ENCODE measurements at places on chromosomes 16 and 17.

DNA sequence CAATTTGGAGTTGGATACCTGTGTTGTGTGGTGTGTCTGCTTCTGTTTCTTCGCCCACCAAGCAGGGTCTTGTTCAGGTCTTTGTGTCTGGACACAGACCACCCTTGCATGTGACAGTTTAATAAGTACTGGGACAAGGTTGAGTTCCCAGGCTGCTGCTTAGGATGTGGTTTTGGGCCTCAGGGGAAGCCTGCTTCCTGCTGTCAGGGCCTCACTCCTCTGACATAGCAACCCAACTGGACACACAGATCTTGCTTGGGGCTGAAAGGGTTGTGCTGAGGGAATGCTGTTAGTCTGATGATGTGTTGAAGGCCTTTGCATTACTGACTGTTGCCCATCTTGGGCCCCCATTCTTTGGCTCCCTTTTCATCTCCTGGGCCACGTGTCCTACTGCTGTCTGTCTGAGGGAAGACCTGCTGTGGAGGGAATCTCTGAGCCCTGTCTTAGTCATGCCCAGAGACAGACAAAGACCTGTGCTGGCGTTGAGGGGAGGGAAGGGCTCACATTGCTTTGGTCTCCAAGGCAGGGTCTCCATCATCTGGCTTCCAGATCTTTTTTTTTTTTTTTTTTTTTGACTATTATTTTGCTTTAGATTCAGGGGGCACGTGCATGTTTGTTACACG lies 4.7 kb upstream of the TGFB1I1 start:
- no peak for DNase-seq
- H3K27me3 ChIP-seq, result peaks cover 2% of the 10 kb centered on the region
- H3K27ac ChIP-seq, result no peak overlapping the region
- peaks cover 8% of the 10 kb centered on the region for H3K4me1 ChIP-seq
- no peak overlapping the region for H3K4me3 ChIP-seq

DNA sequence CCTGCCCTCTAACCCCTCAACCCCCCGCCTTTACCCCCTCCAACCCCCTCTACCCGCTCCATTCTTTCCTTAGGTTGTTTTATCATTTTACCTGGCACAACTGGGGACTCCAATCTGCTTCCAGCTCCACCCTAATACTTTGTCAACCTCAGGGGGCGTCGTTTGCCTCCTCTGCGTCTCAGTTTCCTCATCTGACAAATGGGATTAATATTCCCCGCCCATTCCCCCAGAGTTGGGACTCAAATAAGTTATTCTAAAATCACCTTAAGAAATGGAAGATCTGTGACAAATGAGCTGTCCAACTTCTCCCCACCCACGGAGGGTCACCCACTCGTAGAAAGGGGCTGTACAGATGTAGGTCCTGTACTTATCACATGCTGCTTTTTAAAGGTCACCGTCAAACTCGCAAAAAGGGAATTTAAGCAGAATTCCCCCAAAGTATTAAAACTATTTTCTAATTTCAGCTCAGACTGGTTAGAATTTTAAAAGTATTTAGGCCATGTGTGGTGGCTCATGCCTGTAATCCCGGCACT lies 40.6 kb upstream of the CPNE2 start:
- H3K4me3 ChIP-seq, result no peak overlapping the region
- no peaks in the 10 kb centered on the region for H3K36me3 ChIP-seq
- peaks cover 23% of the 10 kb centered on the region for H3K27me3 ChIP-seq

DNA sequence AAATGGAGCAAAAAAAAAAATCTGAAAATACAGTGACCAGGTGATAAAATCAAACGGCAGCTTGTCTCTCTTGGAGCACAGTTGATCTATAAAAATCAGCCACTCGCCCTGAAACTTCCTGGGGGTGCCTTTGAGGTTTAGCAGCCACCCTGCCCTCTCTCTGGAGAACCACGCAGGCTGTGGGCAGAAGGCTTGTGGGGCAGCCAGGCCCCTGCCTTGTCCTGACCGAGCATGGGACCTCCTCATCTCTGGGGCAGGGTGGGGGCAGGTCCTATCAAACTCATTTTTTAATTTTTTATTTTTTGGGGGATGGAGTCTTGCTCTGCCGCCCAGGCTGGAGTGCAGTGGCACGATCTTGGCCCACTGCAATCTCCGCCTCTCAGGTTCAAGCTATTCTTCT lies 5.0 kb downstream of the TMEM238L start:
- H3K27me3 ChIP-seq, result no peaks in the 10 kb centered on the region
- H3K36me3 ChIP-seq, result no peaks in the 10 kb centered on the region
- H3K4me3 ChIP-seq, result no peak overlapping the region

DNA sequence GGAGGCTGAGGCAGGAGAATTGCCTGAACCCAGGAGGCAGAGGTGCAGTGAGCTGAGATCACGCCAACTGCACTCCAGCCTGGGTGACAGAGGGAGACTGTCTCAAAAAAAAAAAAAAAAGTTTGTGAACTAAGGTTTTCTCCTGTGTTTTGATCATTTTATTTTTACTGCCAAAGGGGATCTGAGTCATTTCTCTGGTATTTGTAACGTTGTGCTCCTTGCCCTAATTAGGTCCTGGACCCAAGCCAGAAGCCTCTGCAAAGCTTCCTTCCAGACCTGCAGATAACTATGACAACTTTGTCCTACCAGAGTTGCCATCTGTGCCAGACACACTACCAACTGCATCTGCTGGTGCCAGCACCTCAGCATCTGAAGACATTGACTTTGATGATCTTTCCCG lies 32.1 kb downstream of the IST1 start:
- H3K4me1 ChIP-seq, result peaks cover 44% of the 10 kb centered on the region
- peak overlapping the region; percentile 5 for H3K4me3 ChIP-seq
- peaks cover 37% of the 10 kb centered on the region for H3K36me3 ChIP-seq
- no peaks in the 10 kb centered on the region for H3K27me3 ChIP-seq
- peak overlapping the region; percentile 94 for H3K27ac ChIP-seq
- peak; percentile 32 for DNase-seq

DNA sequence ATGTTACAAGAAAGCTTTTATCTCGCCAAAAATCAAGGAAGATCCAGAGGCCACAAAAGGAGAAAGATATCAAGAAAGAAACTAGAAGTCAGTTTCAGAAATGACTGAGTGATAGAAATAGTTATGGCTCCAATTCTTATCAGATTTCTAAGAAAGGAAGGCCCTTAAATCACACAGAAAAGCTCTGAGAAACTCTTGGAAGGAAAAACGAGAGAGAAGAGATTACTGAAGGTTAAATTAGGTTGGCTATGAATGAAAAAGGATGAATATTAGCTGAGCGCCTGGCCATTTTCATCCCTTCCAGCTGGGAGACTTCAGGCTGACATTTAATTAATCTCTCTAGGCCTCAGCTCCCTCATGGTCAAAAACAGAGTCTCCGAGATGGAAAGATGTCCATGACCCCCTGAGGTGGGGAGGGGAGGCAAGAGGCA lies 72.3 kb downstream of the CYTH1 start:
- H3K27ac ChIP-seq, result peak overlapping the region; percentile 40
- H3K4me3 ChIP-seq, result no peak overlapping the region
- no peak for DNase-seq
- no peaks in the 10 kb centered on the region for H3K27me3 ChIP-seq
- peaks cover 35% of the 10 kb centered on the region for H3K4me1 ChIP-seq
- peaks cover 8% of the 10 kb centered on the region for H3K36me3 ChIP-seq

DNA sequence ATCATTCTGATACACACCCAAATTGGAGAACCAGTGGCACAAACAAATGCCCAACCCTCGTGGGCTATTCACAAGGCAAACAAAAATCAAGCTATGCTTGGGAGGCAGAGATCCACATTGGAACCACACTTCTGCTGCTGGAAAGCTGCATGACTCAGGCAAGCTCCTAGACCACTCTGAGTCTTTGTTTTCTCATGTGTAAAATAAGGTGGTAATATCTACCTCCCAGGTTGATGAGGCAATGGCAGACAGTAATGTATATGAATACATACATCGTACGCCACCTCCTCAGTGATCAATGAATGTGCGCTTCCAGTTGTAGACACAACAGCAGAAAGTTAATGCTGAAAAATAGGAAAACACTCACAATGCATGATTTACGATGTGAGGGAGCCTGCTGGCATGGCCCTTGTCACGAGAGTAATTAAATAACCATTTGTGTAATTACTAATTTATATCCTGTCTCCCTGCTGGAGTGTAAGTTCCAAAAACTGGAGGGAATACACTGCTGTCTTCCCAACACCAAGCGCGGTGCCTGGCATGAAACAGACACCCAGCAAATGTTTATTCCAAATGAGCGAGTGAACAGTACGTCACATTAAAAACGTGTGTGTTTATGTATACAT lies 69.9 kb upstream of the HSBP1 start:
- no peak for DNase-seq
- no peaks in the 10 kb centered on the region for H3K36me3 ChIP-seq
- H3K27ac ChIP-seq, result no peak overlapping the region
- no peaks in the 10 kb centered on the region for H3K27me3 ChIP-seq

DNA sequence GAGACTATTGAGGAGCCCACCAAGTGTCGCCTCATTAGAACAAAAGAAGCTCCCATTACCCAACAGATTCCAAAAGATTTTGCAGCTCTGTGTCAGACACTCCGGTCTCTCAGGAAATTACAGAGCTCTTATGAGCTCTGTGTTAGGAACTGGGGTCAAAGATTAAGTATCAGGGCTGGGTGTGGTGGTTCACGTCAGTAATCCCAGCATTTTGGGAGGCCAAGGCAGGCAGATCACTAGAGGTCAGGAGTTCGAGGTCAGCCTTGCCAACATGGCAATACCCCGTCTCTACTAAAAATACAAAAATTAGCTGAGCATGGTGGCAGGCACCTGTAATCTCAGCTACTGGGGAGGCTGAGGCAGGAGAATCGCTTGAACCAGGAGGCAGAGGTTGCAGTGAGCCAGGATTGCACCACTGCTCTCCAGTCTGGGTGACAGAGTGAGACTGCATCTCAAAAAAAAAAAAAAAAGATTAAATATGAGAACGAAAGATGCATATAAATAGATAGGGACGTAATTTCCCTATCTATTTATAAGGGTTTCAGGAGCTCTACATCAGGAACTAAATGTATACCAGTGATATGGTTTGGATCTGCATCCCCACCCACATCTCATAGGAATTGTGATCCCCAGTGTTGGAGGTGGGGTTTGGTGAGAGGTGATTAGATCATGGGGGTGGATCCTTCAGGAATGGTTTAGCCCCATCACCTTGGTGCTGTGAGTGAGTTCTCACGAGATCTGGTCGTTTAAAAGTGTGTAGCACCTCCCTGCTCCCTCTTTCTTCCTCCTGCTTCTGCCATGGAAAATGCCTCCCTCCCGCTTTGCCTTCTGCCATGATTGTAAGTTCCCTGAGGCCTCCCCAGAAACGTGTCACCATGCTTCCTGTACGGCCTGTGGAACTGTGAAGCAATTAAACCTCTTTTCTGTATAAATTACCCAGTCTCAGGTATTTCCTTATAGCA lies 111.4 kb downstream of the PRKCA start:
- no peak overlapping the region for H3K27ac ChIP-seq
- peaks cover 4% of the 10 kb centered on the region for H3K4me1 ChIP-seq
- no peaks in the 10 kb centered on the region for H3K36me3 ChIP-seq
- H3K4me3 ChIP-seq, result no peak overlapping the region
- no peak for DNase-seq

- DNase-seq, result no peak
- peaks cover 4% of the 10 kb centered on the region for H3K4me1 ChIP-seq
- H3K27me3 ChIP-seq, result no peaks in the 10 kb centered on the region
Observed at GRCh38 chr17:50298018-50298417, 23.8 kb downstream of the TMEM92 start.

DNA sequence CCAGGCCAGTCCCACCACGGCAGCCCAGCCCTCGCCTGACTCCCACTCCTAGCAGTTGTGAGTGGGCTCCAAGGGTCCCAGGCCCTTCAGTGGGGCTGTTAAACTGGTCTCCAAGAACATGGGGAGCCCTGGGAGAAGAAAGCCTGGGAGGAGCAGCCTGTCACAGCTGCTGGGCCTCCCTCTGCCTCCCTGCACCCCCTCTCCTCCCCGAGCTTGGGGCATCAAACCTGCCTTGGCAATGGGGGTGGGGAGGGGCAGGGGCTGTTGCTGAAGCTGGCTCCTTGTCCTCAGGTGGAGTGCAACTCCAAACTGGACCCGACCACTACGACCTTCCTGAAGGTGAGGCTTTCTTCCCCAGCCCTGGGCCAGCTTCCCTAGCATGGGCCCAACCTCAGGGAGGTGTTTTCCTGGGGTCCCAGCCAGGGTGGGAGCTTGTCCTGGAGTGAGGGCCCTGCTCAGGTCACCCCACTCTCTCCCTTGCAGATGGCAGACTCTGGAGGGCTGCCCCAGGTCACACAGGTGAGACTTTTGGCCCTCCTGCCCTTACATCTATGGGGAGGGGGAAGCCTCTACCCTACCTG lies 6.6 kb upstream of the SETD6 start:
- no peaks in the 10 kb centered on the region for H3K36me3 ChIP-seq
- no peak overlapping the region for H3K4me3 ChIP-seq
- H3K27ac ChIP-seq, result no peak overlapping the region
- no peaks in the 10 kb centered on the region for H3K27me3 ChIP-seq

GRCh38 chr16:76946879-76947278 lies 244.1 kb upstream of the MON1B start:
- no peak for DNase-seq
- no peak overlapping the region for H3K4me3 ChIP-seq
- H3K36me3 ChIP-seq, result no peaks in the 10 kb centered on the region
- peaks cover 18% of the 10 kb centered on the region for H3K27me3 ChIP-seq
- H3K4me1 ChIP-seq, result peaks cover 17% of the 10 kb centered on the region

GRCh38 chr17:20089756-20090547 lies 80.8 kb downstream of the SPECC1 start:
- H3K4me1 ChIP-seq, result peaks cover 12% of the 10 kb centered on the region
- H3K27ac ChIP-seq, result no peak overlapping the region
- no peaks in the 10 kb centered on the region for H3K27me3 ChIP-seq
- H3K36me3 ChIP-seq, result no peaks in the 10 kb centered on the region
- H3K4me3 ChIP-seq, result no peak overlapping the region

GRCh38 chr17:81553616-81554181 lies 1.5 kb upstream of the FAAP100 start:
- peak overlapping the region; percentile 82 for H3K4me3 ChIP-seq
- DNase-seq, result no peak
- peaks cover 17% of the 10 kb centered on the region for H3K36me3 ChIP-seq
- no peaks in the 10 kb centered on the region for H3K27me3 ChIP-seq
- H3K27ac ChIP-seq, result peak overlapping the region; percentile 87

DNA sequence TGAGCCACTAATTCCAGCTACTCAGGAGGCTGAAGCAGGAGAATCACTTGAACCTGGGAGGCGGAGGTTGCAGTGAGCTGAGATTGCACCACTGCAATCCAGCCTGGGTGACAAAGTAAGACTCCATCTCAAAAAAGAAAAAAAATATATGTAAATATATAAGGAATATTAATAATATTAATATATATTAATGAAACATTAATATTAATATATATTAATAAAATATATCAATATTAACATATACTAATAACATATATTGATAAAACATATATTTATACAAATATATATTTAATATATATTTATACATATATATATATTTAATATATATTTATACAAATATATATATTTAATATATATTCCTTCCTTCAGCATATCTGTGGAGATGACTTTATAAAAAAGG lies 338.0 kb downstream of the NPIPA8 start:
- no peaks in the 10 kb centered on the region for H3K36me3 ChIP-seq
- H3K27ac ChIP-seq, result no peak overlapping the region
- DNase-seq, result no peak
- H3K4me1 ChIP-seq, result no peaks in the 10 kb centered on the region
- no peak overlapping the region for H3K4me3 ChIP-seq
- H3K27me3 ChIP-seq, result peaks cover 16% of the 10 kb centered on the region

- no peaks in the 10 kb centered on the region for H3K36me3 ChIP-seq
- H3K4me1 ChIP-seq, result peaks cover 19% of the 10 kb centered on the region
- no peak overlapping the region for H3K27ac ChIP-seq
- H3K4me3 ChIP-seq, result no peak overlapping the region
- H3K27me3 ChIP-seq, result no peaks in the 10 kb centered on the region
- no peak for DNase-seq
Observed at GRCh38 chr16:73143002-73143401, 95.1 kb upstream of the ZFHX3 start.

GRCh38 chr17:74466111-74466827 lies at the start of gene CD300A:
Gene CD300A, plus strand, starts transcription at chr17:74466634. Its CDS starts 70 bp downstream, at chr17:74466704.
- no peak for DNase-seq
- H3K27me3 ChIP-seq, result peaks cover 25% of the 10 kb centered on the region
- no peak within 1 kb of the TSS for H3K27ac ChIP-seq
